ENCODE measurements at places on chromosomes 1 and 21.

GRCh38 chr1:29634746-29635335, 398.5 kb downstream of the PTPRU start:
- no peak for DNase-seq

GRCh38 chr1:212864201-212864600, 6.1 kb downstream of the FLVCR1 start:
- no peak for DNase-seq

DNA sequence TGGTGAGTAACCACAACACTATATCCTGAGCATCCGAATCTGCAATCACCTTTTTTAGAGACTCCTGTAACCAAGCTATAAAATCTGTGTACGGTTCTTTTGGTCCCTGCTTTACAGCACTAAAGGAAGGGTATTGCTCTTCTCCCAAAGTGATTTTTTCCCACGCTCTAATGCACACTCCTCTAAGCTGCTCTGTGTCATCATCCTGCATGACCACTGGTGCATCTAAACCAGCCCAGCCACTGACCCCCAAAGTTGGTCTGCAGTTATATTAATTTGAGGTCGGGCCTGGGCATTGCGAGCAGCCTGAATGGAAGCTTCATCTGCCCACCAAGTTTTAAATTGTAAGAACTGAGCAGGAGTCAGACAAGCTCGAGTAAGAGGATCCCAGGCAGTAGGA, 480.0 kb downstream of the PTPRU start:
- no peak for DNase-seq

DNA sequence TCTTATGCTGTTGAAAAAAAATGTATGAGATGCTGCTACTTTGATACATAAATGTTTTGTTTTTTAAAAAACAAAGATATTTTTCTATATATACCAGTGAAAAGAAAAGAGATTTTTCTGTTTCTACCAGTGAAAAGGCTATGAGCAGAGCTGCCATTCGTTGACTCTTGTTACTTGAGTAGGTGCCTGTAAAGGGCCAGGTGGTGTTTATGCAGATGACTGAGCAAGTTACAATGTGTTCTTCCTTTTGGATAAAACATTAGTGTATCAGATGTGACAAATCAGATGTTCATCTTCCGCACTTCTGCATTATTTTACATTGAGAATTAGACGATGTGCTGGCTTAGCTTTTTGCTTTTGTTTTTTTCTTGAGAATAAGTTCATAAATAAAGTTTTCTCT, 45.4 kb downstream of the BARHL2 start:
- peak; percentile 94 for DNase-seq

DNA sequence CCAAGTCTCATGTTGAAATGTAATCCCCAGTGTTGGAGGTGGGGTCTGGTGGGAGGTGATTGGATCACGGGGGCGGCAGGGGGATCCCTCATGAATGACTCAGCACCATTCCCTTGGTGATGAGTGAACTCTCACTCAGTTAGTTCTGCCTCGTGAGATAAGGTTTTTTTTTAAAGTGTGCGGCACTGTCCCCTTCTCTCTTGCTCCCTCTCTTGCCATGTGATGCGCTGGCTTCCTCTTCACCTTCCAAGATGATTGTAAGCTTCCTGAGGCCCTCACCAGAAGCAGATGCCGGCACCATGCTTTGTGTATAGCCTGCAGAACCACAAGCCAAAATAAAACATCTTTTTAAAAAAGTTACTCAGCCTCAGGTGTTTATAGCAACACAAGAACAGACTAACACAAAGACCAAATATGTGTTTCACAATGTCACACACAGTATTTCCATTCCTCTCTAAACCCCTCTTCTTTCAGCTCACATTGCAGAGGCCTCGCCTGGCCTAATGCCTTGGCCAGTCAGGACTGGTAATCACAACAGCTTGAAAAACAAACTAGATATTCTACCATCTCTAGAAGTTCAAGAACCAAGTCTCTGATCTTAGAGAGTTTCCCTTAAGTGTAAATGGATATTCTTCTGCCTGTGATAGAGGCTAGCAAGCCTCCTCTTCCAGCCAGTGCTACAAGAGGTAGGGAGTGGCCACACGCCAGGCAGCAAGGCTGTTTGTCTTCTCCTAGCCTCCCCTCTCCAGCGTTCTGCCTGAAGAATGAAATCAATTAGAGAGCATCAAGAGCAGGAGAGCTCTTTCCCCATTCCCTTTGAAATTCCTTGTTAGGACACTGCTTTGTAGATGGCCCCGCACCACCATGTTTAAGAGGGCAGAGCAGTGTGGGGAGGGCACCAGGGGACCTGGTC, 19.6 kb upstream of the RAP1A start:
- no peak for DNase-seq

DNA sequence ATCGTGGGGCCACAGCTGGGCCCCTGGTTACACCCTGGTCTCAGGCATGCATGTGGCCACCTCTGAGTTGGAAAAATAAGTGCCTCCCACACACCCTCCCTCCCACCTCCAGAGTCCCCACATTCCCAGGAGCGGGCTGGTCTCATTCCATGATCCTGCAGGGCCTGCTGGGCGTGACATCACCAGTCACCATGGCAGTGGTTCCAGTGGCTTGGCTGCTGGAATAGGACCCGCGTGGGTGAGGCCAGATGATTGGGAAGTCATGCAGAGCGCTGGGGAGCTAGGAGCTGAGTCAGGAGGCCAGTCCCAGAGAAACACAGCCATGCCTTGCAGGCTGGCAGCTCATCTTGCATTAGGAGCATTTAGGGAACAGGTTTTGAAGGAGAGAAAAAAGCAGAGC, 125.4 kb upstream of the TMEM51 start:
- no peak for DNase-seq

- DNase-seq: no peak
These were observed 2.7 kb downstream of the DPT start for GRCh38 chr1:168726281-168726680.

DNA sequence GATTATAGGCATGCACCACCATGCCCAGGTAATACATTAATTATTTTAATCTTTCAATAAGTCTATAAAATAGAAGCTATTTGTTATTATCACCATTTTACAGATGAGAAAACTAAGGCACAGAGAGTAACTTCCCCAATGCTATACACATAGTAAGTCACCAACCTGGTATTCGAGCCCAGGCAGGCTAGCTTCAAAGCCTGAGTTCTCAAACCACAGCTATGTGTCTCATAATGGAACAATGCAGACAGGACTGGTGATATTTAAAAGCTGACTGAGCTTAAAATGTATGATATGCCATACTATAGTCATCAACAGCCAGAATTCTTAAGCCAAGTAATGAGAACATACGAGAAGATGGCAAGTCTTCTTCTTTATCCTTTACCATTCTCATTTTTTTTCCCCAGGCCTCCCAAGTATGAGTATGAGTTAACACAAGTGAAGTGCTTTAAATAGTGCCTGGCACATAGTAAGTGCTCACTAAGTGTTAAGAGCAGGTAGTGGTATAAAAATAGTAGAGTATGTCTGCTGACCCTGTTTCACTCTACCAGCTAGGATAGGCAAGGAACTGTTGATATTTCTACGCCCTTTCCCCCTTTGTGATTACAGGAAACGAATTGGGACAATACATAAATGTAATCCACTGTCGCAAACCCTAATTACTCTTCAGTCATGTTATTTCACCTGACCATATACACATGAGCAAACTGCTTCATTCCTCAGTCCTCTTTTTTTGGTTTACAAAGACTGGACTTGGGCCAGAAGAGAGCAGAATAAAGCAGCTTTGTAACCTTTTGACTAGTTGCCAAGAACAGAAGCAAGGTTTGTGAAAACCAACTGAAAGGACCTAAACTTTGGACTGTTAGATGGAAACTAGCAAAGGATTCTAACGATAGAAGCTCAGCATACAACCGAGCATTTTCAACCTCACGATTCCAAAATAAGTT, 9.5 kb downstream of the EYA3 start:
- no peak for DNase-seq

DNA sequence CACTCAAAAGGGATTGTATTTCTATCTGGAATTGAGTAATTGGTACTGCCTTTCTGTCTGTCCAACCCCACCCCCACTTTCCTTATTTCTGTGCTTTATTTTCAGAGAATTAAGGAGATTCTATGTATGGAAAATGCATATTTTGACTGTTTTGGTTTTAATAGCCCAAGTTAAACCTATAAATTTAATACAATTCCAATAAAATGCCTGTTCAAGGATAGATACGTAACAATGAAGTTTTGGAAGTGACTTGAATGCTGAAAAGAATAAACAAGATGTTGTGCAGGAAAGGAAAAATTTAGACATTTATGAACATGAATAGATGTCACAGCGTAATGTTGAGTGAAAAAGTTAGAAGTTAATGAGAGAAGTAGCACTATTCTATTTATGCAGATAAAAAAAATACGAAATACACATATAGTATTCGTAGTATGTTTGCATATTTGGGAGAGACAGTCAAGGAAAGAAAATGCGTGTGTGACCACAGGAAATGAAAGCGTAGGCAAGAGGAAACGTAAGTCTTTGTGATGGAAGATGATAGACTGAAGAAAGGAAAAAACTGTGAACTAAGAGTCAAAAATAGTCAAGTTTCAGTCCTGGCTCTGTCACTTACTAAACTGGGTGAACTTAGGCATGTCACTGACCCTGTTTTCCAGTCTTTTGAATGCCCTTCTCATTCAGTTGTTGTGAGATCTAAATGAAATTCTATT, 62.1 kb downstream of the MEF2D start:
- no peak for DNase-seq

- no peak for DNase-seq
These were observed 802.8 kb upstream of the CXADR start for GRCh38 chr21:16709866-16710550.

DNA sequence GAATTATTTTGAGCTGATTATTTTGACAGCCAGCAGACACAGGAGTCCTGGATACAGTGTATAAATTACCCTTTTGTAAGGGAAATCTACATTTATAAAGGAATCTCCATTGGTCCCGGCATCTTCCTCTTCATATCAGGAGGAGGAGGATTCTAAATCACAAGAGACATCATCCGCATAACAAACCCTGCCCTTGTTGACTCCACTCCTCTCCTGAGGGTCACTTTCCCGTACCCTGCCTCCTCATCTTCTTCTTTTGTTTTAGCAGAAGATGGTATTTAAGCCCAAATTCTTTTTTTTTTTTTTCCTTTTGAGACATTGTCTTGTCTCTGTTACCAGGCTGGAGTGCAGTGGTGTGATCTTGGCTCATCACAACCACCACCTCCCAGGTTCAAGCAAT, 14.6 kb upstream of the PKNOX1 start:
- DNase-seq: no peak

DNA sequence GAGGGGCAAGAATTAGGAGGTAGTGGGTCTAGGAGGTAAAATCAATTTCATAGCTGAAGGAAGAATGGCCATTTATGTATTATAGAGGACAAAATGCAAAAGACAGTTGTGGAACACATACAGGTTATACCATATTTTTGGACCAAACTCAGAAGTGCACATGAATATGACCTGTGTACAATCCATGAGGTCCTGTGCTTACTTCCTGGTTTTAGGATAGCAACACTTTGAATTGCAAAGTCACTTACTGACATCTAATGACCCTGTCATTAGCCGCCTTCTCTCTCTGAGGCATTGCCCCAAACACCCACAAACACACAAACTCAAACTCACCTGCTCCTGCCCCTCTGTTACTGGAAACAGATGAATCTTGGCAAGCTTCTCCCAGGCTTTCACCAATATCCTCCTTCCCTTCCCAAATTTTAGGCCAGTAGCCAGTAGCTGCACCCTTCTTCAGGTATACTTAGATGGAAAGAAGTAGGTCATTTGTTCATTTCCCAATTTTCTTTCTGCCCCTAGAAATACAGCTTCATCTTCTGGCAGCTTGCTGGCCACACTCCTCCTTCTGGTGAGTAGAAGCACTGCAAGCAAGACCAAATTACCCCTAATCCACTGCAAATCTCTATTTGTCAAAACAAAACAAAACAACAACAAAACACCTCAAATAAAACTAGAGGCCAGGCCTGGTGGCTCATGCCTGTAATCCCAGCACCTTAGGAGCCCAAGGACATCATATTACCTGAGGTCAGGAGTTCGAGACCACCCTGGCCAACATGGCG, 13.7 kb upstream of the RPL5 start:
- no peak for DNase-seq

DNA sequence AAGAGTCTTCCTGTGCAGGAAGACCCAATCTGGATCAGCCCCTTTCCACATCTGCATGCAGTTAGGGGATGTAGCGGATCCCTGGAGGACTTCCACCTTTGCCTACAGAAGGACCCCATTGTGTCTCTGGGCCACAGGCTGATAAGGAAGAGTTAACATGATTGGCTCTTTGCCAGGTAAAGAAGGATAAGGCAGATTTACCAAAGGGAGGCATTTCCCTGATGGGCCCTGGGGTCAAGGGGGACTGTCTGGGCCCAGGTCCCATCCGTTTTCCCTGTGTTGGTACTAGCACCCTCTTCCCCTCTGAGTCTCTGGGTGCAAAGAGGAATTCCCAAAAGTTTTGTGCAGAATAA, 29.1 kb downstream of the SLC26A9 start:
- no peak for DNase-seq
